Calu3 (cell line): ENCODE measurements at places on chromosomes 2 and 18. TPM values are rescaled to one million over a fixed set of nuclear protein-coding genes. Genes with fewer than 3 reads are reported as not detected.

Gene MYO1B
- 56.7 and 64.5 TPM in 2 replicates for total RNA-seq

Gene KYNU
- 64.2 and 78.7 TPM in 2 replicates for total RNA-seq

Gene RGPD4
- total RNA-seq: not detected in 2 replicates

Gene TMEFF2
- total RNA-seq: 0.64 TPM in 1 of 2 replicates, not detected in the other

Gene ANKRD62
- total RNA-seq: not detected in 2 replicates

Gene ABHD1
- 0.56 and 0.64 TPM in 2 replicates for total RNA-seq

Gene TUBA3E
- total RNA-seq: not detected in 2 replicates

Gene SLC4A5
- 5.8 and 7.0 TPM in 2 replicates for total RNA-seq

Gene IGFBP5
- 8.7 and 14.8 TPM in 2 replicates for total RNA-seq

GRCh38 chr2:203823173-203823572, 44.4 kb upstream of the CTLA4 start:
- no peak for DNase-seq

DNA sequence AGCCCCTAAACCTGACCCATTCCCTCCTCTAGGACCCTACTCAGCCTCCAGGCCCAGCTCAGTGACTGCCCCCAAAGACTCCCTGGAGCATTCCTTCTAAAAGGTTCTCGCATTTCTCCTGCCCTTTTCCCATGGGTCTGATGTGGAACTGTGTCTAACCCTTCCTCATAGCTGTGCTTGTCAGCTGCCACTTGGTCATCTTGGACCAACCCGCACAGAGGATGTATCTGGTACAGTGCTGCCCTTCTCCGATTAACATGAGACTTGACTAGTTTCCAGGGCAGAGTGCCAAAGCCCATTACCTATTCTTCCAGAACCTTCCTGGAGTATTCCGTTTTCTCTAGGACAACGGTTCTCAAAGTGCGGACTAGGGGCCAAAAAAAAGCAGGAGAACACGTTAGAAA, 518 bp upstream of the NFU1 start:
- DNase-seq: no peak

DNA sequence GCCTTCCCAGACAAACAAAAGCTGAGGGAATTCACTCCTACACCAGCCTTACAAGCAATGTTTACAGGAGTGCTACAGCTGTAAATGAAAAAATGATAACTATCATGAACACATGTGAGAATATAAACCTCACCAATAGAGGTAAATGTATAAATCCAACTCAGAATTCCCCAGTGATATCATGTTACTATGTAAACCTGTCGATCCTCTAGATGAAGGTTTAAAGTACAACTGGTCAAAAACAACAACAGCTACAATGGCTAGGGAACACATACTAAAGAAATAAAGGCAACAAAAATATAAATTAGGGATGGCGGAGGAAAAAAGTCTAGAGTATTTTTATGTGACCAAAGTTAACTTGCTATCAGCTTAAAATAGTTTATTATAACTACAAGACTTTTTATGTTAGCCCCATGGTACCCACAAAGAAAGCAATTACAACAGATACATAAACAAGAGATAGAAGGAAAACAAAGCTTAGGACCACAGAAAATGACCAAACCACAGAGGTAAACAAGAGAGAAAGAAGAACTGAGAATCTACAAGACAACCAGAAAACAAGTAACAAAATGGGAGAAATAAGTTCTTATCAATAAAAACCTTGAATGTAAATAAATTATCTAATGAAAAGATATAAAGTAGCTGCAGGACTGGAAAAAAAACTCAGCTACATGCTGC, 8.3 kb downstream of the CERKL start:
- no peak for DNase-seq

GRCh38 chr18:76209597-76209996, 285.4 kb downstream of the ZNF516 start:
- DNase-seq: no peak

GRCh38 chr2:19710230-19710629, 191.6 kb downstream of the TTC32 start:
- no peak for DNase-seq

GRCh38 chr18:23735021-23735464, 45.8 kb downstream of the LAMA3 start:
- DNase-seq: peak; percentile 44

DNA sequence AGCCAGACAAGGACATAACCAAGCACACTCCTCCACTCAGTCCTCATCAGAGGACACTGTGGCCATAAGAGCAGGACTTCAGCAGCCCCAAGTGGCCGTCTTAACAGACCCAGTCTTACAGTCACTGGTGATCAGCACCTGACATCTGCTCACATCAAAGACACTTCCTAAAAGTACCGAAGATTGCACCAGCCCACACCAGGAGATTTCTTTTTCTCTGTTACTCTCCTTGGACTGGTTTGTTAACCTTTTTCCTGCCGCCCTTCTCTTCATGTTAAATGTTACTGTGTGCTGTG, 44.1 kb downstream of the MRPS5 start:
- no peak for DNase-seq

DNA sequence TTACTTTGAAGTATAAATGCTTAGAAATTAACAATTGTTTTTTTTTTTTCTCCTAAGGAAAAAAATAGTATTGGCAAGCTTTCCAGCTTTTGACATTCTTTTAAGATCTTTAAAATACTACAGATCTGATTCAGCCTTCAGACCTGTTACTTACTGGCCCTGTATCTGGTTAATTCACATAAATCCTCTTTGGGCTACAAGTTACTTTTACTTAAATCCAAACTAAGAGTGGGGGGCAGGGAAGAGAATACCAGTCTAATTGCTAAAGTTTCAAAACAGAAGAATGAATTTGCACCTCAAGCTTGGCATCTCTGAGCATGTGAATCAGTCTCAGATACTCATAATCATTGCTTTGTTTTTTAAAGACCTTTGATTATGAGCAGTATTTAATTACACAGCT, 386.3 kb downstream of the PARD3B start:
- no peak for DNase-seq

- DNase-seq: no peak
Observed at GRCh38 chr2:5990086-5990485, 297.9 kb downstream of the SOX11 start.

GRCh38 chr18:61025596-61025995, 307.6 kb upstream of the CDH20 start:
- no peak for DNase-seq

- DNase-seq: no peak
Observed at GRCh38 chr2:51953931-51954330, 922.0 kb upstream of the NRXN1 start.
